ENCODE measurements at places on chromosomes 5 and 9. TPM values are rescaled to one million over a fixed set of nuclear protein-coding genes. Genes with fewer than 3 reads are reported as not detected.

- H3K4me3 ChIP-seq = no peak overlapping the region
- no peaks in the 10 kb centered on the region for H3K36me3 ChIP-seq
- DNase-seq = no peak
- H3K27ac ChIP-seq = no peak overlapping the region
- H3K27me3 ChIP-seq = no peaks in the 10 kb centered on the region
Measured at GRCh38 chr9:70949239-70949638, 172.2 kb downstream of the TRPM3 start.

GRCh38 chr5:148416921-148417320, 33.2 kb downstream of the FBXO38 start:
- H3K27me3 ChIP-seq = no peaks in the 10 kb centered on the region
- peaks cover 3% of the 10 kb centered on the region for H3K36me3 ChIP-seq
- DNase-seq = no peak
- H3K27ac ChIP-seq = no peak overlapping the region
- H3K4me1 ChIP-seq = no peaks in the 10 kb centered on the region

ZFP2 gene
- 1.0 TPM for total RNA-seq

SPATA31A6 gene
- not detected for total RNA-seq

DNA sequence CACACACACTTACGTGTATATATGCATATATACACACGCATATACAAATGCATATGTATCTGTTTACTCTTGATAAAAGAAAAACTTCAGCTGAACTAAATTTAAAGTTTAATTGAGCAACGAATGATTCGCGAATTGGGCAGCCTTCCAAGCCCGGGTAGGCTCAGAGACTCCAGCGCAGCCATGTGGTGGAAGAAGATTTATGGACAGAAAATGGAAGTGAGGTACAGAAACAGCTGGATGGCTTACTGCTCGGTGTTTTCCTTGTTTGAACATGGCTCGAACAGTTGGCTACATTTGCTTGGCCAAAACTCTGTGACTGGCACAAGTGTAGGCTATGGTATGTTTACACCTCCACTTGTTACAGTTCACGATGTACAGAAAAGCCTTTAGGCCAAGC, 239.3 kb upstream of the PRDM9 start:
- DNase-seq = no peak
- H3K4me3 ChIP-seq = no peak overlapping the region
- H3K27me3 ChIP-seq = no peaks in the 10 kb centered on the region
- H3K27ac ChIP-seq = no peak overlapping the region
- H3K36me3 ChIP-seq = no peaks in the 10 kb centered on the region
- no peaks in the 10 kb centered on the region for H3K4me1 ChIP-seq

KIF27 gene
- total RNA-seq = 4.0 TPM

- H3K27me3 ChIP-seq = no peaks in the 10 kb centered on the region
- no peaks in the 10 kb centered on the region for H3K4me1 ChIP-seq
- DNase-seq = no peak
- H3K36me3 ChIP-seq = no peaks in the 10 kb centered on the region
- H3K4me3 ChIP-seq = no peak overlapping the region
Measured at GRCh38 chr5:112694853-112695709, 42.6 kb upstream of the APC start.

DNA sequence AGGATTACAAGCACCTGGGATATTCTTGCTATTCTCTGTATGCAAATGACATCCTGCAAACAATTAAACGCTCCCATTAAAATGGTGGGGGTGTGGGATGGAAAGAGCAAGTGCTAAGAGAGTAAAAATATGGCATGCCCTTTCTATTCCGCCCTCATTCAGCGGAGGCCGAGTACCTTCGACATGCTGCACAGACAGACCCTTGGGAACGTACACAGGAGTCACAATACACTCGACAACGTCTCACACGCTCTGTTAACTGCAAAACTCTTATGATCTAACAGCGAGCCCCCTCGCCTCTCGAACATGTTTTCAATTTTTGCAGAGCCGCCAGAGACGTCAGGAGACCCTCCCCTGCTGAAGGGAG, 322.2 kb downstream of the CEMIP2 start:
- DNase-seq = no peak
- no peak overlapping the region for H3K27ac ChIP-seq
- H3K4me1 ChIP-seq = peaks cover 8% of the 10 kb centered on the region
- peak overlapping the region; percentile 49 for H3K4me3 ChIP-seq
- peaks cover 23% of the 10 kb centered on the region for H3K27me3 ChIP-seq

FOXD4L3 gene
- not detected for total RNA-seq

IL5 gene
- not detected for total RNA-seq

GRCh38 chr9:95750725-95751519, 124.6 kb upstream of the ERCC6L2 start:
- no peak overlapping the region for H3K4me3 ChIP-seq
- H3K4me1 ChIP-seq = no peaks in the 10 kb centered on the region
- no peaks in the 10 kb centered on the region for H3K36me3 ChIP-seq
- no peak for DNase-seq
- H3K27ac ChIP-seq = no peak overlapping the region

GRCh38 chr9:133592731-133593409, 16.3 kb downstream of the FAM163B start:
- H3K36me3 ChIP-seq = no peaks in the 10 kb centered on the region
- DNase-seq = no peak
- no peaks in the 10 kb centered on the region for H3K4me1 ChIP-seq
- no peak overlapping the region for H3K27ac ChIP-seq
- H3K4me3 ChIP-seq = no peak overlapping the region
- H3K27me3 ChIP-seq = no peaks in the 10 kb centered on the region

IFNA21 gene
- not detected for total RNA-seq

- no peak overlapping the region for H3K4me3 ChIP-seq
- H3K36me3 ChIP-seq = no peaks in the 10 kb centered on the region
- no peaks in the 10 kb centered on the region for H3K4me1 ChIP-seq
Measured at GRCh38 chr5:171757853-171758535, 27.6 kb upstream of the SMIM23 start.

AGXT2 gene
- 0.16 TPM for total RNA-seq

DNA sequence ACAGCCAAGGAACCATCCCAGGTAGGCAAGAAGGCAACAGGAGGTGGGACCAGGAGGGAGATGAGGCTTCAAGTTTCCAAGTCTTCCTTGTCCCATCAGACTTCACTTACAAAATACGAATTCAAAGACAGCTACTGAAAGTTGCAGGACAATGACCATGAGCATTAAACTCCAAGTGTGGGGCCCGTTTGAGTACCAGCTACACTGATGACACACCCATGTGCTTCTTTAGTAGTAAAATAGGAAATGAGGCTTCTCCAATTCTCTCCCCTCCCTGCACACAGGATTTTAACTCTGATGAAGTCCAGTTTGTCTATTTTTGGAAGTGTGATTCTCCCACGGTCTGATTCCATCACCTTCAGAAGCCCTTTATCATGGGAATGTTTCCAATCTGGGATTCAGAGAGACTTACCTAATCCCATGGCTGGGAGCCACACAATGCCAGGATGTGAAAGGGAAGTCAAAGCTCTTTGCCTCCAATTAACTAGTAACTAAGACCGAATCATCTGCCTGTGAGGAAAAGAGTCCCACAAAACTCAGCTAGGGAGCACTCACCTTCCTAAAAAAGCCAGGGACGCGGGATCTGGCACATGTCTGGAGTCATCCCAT, 222.8 kb upstream of the MSX2 start:
- no peaks in the 10 kb centered on the region for H3K4me1 ChIP-seq
- no peak overlapping the region for H3K27ac ChIP-seq
- no peaks in the 10 kb centered on the region for H3K36me3 ChIP-seq
- no peak for DNase-seq
- no peak overlapping the region for H3K4me3 ChIP-seq

Measured in colonic mucosa (tissue), 4 donors.